Activated naive CD8-positive, alpha-beta T cell treated with anti-CD3 and anti-CD28 coated beads, Interleukin-2, amount 50 U/mL, for 24 hours (primary cell): ENCODE measurements at places on chromosomes 2 and 18.

DNA sequence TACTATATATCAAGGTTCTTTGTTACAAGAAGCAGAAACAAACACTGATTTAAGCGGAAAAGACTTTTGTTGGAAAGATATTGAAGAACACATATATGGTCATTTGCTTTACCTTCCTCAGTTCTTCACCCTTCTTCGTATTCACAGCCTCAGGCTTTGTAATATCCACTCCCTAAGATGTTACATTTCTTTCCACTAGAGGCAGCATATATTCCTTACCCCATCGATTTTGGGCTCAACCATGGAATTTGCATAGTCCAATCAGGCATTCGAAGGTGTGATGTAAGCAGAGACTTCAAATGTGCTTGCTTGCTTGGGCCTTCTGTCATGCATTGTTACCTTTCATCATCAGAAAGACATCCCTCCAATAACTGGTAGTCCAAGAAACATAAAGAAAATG lies 287.4 kb downstream of the PID1 start:
- no peak overlapping the region for H3K27ac ChIP-seq
- no peaks in the 10 kb centered on the region for H3K27me3 ChIP-seq
- H3K4me1 ChIP-seq, result no peaks in the 10 kb centered on the region
- DNase-seq, result no peak

- DNase-seq, result no peak
- no peaks in the 10 kb centered on the region for H3K36me3 ChIP-seq
- H3K4me1 ChIP-seq, result no peaks in the 10 kb centered on the region
- H3K4me3 ChIP-seq, result no peak overlapping the region
- no peak overlapping the region for H3K27ac ChIP-seq
Observed at GRCh38 chr2:218375212-218375611, 6.9 kb upstream of the SLC11A1 start.

DNA sequence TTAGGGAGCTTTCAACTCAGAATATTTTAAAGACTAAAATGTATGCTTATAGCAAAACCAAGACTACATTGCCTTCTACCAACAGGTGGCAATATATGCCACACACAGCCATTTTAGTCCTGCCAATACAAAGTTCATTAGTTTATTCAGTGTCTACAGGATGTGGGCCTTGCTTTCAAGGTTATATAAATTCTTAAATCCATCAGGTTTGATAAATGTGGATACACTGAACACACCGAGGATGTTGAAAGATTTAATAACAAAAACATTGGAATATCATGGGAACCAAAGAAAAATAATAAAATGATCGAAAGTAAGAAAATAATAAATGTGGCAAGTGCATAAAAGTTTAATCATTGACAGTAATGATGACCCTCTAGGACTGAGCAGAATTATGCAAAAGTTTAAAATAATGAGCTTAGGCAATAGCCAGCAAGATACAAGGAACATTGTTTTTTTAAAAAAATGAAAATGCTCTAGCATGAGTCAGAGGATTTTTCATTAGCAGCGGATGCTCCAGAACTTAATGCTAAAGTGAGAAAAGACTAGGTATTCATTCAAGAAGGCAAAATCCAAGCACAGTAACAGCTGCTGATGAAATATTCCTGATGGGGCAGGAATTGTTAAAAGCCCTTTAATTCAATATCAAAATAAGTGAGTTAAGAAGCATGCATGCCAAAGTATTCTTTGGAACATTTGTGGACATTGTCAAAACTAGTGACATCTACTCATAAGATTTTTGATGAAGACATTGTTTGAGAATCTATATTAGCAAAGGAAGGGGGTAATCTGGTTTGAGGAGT lies 14.2 kb downstream of the SCN9A start:
- no peaks in the 10 kb centered on the region for H3K27me3 ChIP-seq
- H3K4me1 ChIP-seq, result no peaks in the 10 kb centered on the region
- no peak for DNase-seq
- no peak overlapping the region for H3K27ac ChIP-seq

- no peaks in the 10 kb centered on the region for H3K36me3 ChIP-seq
- no peak for DNase-seq
- H3K27ac ChIP-seq, result no peak overlapping the region
- no peak overlapping the region for H3K4me3 ChIP-seq
- H3K4me1 ChIP-seq, result no peaks in the 10 kb centered on the region
Observed at GRCh38 chr2:14418115-14418514, 214.4 kb upstream of the LRATD1 start.

- H3K4me1 ChIP-seq, result no peaks in the 10 kb centered on the region
- H3K36me3 ChIP-seq, result peaks cover 2% of the 10 kb centered on the region
- DNase-seq, result no peak
- no peak overlapping the region for H3K4me3 ChIP-seq
- no peaks in the 10 kb centered on the region for H3K27me3 ChIP-seq
Observed at GRCh38 chr2:52852006-52852405, 915.6 kb upstream of the CHAC2 start.

GRCh38 chr2:197626965-197627625 lies 48.3 kb downstream of the RFTN2 start:
- no peaks in the 10 kb centered on the region for H3K36me3 ChIP-seq
- no peak for DNase-seq
- H3K27me3 ChIP-seq, result no peaks in the 10 kb centered on the region
- no peak overlapping the region for H3K4me3 ChIP-seq
- peaks cover 1% of the 10 kb centered on the region for H3K4me1 ChIP-seq
- no peak overlapping the region for H3K27ac ChIP-seq

DNA sequence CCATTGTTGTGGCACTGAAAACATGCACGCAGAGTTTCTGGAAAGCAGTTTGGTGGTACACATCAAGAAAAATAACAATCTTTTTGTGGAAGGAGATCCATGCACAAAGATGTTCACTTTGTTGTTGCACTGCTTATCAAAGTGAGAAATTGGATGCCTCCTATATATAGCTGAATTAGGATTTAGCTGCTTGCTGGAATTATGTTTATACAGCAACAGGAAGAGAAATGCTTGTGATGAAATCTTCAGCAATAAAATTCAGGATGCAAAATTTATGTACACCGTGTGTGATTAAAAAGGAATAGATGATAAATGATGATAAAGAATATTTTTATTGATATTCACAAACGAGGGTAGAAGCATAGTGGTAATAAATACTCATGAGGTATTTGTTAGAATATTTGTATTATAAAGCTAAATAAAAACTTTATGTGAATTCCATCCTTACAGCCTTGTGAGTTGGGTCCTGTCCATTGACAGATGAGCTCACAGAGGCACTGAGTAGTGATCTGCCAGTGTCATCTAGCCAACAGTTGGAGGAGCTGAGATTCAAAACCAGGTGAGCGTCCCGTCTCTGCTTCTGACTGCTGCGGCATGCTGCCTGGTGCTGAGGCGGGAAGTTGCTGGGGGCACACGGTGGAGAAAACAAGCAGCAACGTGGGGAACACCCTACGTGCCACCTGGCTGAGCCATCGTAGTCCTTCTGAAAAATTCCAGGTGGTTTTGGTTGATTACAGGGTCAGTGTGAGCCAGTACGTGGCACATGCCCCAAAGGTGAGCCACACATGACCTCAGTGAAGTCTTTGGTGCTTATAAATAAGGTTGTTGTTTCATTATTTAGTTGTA lies 80.2 kb downstream of the ASAP2 start:
- H3K27me3 ChIP-seq, result no peaks in the 10 kb centered on the region
- no peaks in the 10 kb centered on the region for H3K4me1 ChIP-seq
- DNase-seq, result no peak
- no peak overlapping the region for H3K4me3 ChIP-seq
- H3K36me3 ChIP-seq, result no peaks in the 10 kb centered on the region
- no peak overlapping the region for H3K27ac ChIP-seq

GRCh38 chr18:12604445-12605007 lies 53.4 kb downstream of the SPIRE1 start:
- DNase-seq, result no peak
- no peak overlapping the region for H3K4me3 ChIP-seq
- H3K27me3 ChIP-seq, result no peaks in the 10 kb centered on the region
- H3K4me1 ChIP-seq, result peaks cover 2% of the 10 kb centered on the region

DNA sequence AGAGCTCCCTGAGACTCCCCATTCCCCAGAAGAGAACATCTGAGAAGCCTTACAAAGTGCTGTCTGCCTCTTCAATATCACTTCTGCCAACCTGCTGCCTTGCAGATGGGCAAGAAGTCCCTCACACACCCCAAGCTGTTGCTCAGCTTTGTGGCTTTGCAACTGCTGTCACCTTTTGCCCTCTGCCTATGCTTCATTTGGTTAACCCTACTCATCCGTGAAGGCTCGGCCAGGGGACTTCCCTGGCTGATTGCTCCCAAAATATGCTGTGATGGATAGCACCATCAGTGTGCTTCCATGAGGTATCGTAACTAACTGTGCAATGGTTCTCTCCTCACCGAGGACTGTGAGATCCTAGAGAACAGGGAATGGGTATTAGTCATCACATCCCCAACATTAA lies 88.9 kb upstream of the CYP1B1 start:
- no peak for DNase-seq
- H3K4me1 ChIP-seq, result no peaks in the 10 kb centered on the region
- no peak overlapping the region for H3K27ac ChIP-seq
- H3K36me3 ChIP-seq, result no peaks in the 10 kb centered on the region
- H3K27me3 ChIP-seq, result peaks cover 16% of the 10 kb centered on the region

DNA sequence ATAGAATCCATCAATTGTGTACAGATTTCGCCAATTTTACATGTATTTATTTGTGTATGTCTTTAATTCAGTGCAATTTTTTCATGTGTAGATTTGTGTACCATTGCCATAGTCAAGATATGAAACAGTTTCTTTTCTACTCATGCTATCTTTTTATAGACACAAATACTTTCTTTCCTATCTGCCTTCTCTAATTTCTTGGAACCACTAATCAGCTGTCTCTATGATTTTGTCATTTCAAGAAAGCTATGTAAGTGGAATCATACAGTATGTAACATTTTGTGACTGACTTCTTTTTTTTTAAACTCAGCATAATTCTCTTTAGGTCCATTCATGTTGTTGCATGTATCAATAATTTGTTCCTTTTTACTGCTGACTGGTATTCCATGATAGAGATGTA lies 33.3 kb downstream of the KIAA1328 start:
- H3K4me1 ChIP-seq, result peaks cover 5% of the 10 kb centered on the region
- H3K27me3 ChIP-seq, result no peaks in the 10 kb centered on the region
- DNase-seq, result no peak
- no peak overlapping the region for H3K4me3 ChIP-seq
- peaks cover 17% of the 10 kb centered on the region for H3K36me3 ChIP-seq
- no peak overlapping the region for H3K27ac ChIP-seq
